Right atrium auricular region (tissue), 2 donors: ENCODE measurements at places on chromosomes 7 and 10.

DNA sequence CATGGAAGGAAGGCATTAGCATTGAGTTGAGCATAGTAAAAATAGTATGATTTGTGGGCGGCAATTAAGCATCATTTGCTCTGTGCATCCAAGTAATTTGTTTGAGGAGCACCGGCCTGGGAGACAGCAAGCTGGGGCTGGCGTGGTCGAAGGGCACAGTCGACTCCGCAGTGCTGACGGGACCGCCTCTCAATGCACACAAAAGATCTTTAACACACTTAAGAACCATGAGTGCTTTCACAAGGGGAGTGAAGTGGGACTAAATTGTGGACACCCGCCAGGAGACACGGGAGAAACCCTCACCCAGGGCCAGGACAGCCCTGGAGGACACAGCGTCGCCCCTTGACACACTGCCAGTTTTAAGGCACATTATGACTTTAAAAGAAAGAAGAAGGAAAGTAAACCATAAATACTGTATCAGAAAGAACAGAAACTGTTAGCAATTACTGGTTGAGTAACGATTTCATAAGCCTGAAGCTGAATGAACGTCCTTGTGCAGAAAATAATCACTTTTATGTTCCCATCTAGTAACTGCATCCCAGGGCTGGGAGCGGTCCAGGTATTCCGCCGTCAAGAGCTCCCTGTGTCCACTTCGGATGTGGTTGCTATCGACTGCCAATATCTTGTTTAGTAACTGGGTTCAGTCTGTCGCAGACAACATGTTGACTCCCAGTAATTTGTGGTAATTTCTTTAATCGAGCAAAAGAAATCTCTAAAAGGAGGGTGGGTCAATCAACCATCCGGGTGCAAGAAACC, 102.1 kb downstream of the EBF3 start:
- DNase-seq, result no peak

- DNase-seq, result no peak
Observed at GRCh38 chr10:34697351-34698247, 117.5 kb downstream of the PARD3 start.

GRCh38 chr7:128166603-128167041, 74.5 kb upstream of the LEP start:
- no peak for DNase-seq

GRCh38 chr10:97673736-97674525, 13.1 kb downstream of the AVPI1 start:
- DNase-seq, result no peak

DNA sequence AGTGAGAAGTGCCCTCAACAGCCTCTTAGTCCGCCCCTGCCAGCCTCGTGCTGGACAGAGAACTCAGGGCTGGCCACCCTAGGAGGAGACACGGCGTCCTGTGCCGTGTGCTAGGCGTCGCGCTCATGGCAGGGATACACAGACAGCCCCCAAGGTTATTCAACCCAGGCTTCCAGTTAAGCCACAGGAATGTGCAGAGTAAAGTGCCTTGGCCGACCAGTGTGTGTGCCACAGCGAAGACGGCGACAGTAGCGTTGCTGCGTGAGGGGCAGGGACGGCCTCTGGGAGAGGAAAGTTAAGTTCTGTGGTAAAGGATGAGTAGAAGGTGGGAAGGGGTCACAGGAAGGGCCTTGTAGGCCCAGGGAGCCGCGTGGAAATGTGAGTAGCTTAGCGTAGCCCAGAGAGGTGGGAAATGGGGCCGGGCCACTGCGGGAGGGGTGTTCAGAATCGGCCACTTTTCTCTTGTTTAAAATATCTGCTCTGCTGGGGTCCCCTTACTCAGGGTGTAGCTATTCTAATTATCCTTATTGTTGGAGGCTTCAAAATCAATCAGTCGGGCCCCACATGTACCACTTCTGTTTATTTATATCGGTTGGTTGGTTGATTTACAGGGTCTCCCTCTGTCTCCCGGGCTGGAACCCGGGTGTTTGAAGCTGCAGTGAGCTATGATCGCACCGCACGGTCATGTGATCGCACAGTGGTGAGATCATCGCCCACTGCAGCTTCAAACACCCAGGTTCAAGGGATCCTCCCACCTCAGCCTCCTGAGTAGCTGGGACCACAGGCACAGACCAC, 24.5 kb downstream of the TMEM120A start:
- DNase-seq, result no peak

- no peak for DNase-seq
Observed at GRCh38 chr7:43211693-43212092, 99.2 kb downstream of the HECW1 start.

DNA sequence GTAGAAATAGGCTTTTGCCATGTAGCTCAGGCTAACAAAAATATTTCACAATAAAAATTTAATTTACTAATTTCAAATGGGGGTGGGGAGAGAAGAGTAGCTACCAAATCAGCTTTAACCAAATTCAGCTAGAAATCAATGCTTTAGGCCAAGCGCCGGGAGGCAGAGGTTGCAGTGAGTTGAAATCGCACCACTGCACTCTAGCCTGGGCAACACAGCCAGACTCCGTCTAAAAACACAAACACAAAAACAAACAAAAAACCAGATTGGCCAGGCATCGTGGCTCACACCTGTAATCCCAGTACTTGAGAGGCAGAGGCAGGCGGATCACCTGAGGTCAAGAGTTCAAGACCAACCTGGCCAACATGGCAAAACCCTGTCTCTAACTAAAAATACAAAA, 9.4 kb downstream of the UBE2H start:
- DNase-seq, result peak; percentile 36

GRCh38 chr7:134255814-134256213, 60.9 kb downstream of the SLC35B4 start:
- no peak for DNase-seq

GRCh38 chr10:119348516-119349240, 141.3 kb downstream of the GRK5 start:
- DNase-seq, result peak; percentile 74

DNA sequence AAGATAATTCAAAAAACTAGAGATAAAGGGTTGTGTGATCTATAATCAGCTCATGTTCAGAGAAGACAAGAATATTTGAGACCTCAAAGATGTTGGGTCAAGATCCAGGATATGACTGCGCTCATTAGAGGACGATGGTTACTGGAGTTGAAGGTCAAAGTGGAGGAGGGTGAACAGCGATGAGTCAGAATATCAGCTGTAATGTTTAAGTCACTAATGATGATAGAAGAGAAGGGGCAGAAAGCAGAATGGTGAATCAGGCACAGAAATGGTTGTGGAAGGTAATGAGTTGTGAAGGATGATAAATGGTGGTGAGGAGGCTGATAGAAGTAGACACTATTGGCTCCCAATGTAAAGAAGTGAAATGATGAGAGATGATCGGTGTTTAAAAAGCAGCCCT, 540.3 kb downstream of the INHBA start:
- DNase-seq, result no peak

- DNase-seq, result no peak
Observed at GRCh38 chr7:17640730-17641377, 299.4 kb downstream of the SNX13 start.

DNA sequence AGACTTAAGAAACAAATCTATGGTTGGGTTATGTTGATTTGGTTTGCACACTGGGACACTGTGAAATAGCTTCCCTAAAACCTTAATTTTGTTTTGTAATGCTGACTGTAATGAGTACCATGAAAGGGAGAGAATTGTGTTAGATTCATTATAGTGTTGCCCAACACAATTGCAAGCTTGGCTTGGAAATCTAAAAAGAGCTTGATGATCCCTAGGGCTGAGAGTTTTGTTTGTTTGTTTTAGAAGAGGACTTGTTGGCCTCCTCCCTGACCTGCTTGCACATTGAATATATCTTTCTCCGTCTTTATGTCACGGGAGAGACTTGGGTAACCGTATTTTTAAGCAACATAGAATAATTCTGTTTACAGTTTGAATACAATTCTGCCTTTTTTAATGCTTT, 410.1 kb downstream of the ARL4A start:
- DNase-seq, result no peak

DNA sequence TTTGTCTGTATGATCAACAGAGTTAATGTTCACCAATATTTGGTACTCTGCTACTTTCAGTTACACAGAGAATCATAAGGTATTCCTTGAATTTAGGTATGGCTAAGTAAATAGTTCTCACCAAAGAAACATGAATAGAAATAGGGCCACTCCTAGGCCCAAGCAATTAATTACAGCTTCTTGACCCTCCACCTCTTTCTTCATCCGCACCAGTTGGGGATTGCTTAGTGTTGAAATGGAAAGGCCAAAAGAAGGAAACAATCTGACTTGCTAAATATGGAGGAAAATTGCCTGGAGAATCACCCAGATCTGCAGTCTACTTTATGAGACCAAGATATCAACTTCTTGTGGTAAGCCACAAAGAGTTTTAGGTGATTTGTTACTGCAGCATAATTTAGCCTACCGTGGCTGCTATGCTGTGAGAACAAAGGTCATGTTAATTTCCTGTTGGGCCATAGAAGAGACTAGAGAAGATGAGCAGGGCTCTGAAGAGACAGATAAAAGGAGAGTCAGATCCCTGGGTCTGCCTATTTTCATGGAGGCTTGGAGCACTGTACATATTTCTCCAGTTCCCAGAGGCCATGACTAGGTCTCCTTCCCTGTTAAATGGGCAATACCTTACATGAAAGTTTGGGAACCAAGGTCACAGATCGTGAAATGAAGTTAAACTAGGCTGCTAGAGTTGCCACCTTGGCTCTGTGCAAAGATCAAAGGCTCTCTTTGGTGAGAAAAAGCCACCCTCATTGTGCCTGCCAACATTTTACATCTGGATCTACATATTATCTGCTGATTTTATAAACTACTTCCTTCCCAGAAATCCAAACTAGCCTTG, 93.3 kb upstream of the GDF10 start:
- peak; percentile 5 for DNase-seq

GRCh38 chr7:17448479-17449423, 150.3 kb downstream of the AHR start:
- DNase-seq, result no peak

DNA sequence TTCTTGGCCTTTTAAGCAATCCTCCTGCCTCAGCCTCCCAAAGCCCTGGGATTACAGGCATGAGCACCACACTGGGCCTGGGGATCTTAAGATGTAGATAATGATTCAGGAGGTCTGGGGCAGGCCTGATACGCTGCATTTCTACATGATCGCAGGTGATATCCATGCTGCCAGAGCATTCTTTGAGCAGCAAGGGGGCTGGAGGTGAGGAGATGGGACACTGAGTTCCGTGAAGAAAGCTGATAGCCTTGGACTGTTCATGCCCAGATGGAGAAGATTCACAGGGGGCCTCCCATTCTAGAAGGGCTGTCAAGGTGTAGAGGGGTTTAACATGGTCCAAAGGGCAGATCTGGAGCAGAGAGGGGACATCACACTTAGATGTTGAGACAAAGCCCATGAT, 480.3 kb downstream of the RPS24 start:
- DNase-seq, result no peak

DNA sequence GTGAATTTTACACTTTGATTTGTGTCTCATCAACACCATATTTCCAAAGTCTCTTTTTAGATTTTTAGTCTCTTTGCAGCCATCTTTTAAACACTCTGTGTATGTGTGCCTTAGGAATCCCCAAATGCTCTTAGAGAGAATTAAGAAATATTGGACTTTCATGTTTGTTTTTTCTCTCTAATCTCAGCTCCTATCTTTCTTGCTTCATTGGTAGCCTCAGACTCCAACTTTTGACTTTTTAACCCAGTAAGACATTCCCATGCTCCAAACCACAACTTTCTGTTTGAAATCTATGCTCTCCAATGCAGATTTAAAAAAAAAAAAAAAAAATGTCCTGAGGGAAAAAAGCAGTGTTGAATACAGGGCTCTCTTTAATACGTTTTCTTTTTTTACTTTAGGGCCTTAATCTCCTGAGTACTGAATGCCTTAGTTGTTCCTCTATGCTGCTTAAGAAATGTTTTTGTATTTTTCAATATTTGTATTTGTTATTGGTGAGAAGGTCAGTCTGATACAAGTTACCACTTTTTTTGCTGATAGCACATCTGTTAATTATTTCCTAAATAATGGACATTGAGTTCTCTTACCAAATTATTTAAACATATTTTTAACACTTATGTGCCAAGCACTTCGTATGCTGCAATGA, 489.9 kb downstream of the NXPH1 start:
- no peak for DNase-seq

GRCh38 chr10:31031205-31031557, 484 bp downstream of the ZNF438 start:
- no peak for DNase-seq

- no peak for DNase-seq
Observed at GRCh38 chr7:8184221-8184620, 77.7 kb downstream of the ICA1 start.

DNA sequence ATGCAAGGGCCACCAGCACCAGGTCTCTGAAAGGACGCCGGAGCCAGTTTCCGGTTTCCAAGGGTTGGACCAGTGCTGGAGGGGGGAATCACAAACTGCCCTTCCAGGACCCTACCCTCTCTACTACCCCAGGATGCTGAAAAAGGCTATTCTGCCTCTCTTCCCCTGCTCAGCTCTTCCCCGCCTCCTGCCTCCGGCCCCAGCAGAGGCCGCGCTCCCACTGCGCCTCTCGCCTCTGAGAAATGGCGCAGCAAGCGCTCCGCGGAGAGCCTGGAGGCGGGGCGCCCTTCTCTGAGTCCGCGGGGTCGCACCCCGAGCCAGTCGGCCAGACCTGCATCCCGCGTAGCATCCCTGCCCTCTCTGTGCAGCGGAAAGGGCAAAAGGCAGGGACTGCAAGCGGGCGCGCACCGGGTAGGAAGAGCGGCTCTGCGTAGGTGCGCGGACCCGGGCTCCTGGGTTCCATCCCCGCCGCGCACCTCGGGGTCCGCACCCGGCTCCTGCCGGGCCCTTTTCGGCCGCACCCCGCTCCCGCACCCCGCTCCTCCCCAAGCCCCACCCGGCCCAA, 476 bp upstream of the RET start:
- DNase-seq, result no peak

DNA sequence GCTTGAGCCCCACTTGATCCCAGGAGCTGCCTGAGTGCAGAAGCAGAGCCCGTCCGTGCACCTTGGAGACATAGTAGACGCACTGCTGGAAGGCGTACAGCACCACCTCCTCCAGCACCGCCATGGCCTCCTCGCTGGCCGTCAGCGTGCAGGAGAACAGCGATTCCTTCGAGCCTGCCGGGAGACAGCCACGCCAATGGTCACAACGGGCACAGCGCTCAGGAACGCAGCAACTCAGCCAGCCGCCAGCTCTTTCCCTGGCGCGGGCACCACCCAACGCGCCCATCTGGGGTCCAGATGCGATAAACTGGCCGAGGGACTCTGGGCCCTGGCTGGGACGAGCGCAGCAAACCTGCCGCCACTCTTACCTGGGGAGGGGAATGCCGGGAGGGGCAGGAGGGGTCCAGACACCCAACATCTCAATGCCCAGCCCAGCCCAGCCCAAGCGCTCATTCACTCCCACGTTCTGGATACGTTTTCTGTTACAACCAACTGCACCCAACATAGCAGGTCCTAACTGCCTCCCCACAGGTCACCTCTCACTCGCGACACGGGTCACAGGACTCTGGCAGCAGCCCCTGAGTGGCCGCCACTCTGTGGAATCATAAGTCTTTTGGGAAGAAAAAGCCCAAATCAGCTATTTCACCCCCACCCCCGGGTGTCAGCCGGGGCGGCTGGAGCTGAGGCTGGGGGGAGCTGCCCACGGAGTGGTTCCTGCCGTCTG, 41.9 kb downstream of the AP5Z1 start:
- DNase-seq, result no peak

GRCh38 chr10:71923138-71923692, 41.0 kb upstream of the CHST3 start:
- DNase-seq, result no peak
